Left lung (tissue), 14 donors: ENCODE measurements at places on chromosomes 3 and 15. TPM values are rescaled to one million over a fixed set of nuclear protein-coding genes. Genes with fewer than 3 reads are reported as not detected.

UROC1 gene
- polyA plus RNA-seq, result 0.13 TPM

CCR8 gene
- not detected for polyA plus RNA-seq

MAP1A gene
- 9.0 TPM for polyA plus RNA-seq

PLXNB1 gene
- polyA plus RNA-seq, result 117 TPM

SEMA7A gene
- polyA plus RNA-seq, result 6.6 TPM

CDC25A gene
- polyA plus RNA-seq, result 7.2 TPM

PSMD6 gene
- polyA plus RNA-seq, result 91.8 TPM

AQP9 gene
- 0.06 TPM for polyA plus RNA-seq

C3orf33 gene
- polyA plus RNA-seq, result 8.1 TPM

MKRN2OS gene
- polyA plus RNA-seq, result 1.3 TPM

TNFAIP8L3 gene
- polyA plus RNA-seq, result 4.2 TPM

CCDC80 gene
- 113 TPM for polyA plus RNA-seq

TKT gene
- polyA plus RNA-seq, result 227 TPM

CCR9 gene
- not detected for polyA plus RNA-seq

TFRC gene
- 47.1 TPM for polyA plus RNA-seq

ZNF717 gene
- 17.7 TPM for polyA plus RNA-seq

CYP1A1 gene
- polyA plus RNA-seq, result 0.54 TPM

LYZL4 gene
- not detected for polyA plus RNA-seq

ZNF80 gene
- polyA plus RNA-seq, result 0.14 TPM

GREM1 gene
- polyA plus RNA-seq, result 0.10 TPM

FAM81A gene
- polyA plus RNA-seq, result 5.0 TPM

ALS2CL gene
- 10.6 TPM for polyA plus RNA-seq

SLC22A14 gene
- 0.13 TPM for polyA plus RNA-seq

CPLX3 gene
- not detected for polyA plus RNA-seq

CLEC3B gene
- polyA plus RNA-seq, result 105 TPM

ALDH1L1 gene
- 0.52 TPM for polyA plus RNA-seq

ADAMTS17 gene
- 2.6 TPM for polyA plus RNA-seq

EPHA6 gene
- polyA plus RNA-seq, result 0.55 TPM

PTPN9 gene
- 50.4 TPM for polyA plus RNA-seq

MYEF2 gene
- 45.9 TPM for polyA plus RNA-seq

CHRNB4 gene
- polyA plus RNA-seq, result 0.24 TPM

MUC4 gene
- 0.91 TPM for polyA plus RNA-seq

CADM2 gene
- polyA plus RNA-seq, result 0.30 TPM

DHFR2 gene
- polyA plus RNA-seq, result 10.0 TPM

BFSP2 gene
- polyA plus RNA-seq, result not detected

ARID3B gene
- 11.4 TPM for polyA plus RNA-seq

GOLGA6L10 gene
- polyA plus RNA-seq, result 4.6 TPM

STRA6 gene
- polyA plus RNA-seq, result 6.8 TPM

CFAP92 gene
- polyA plus RNA-seq, result 3.0 TPM

HYKK gene
- 4.2 TPM for polyA plus RNA-seq

SOX2 gene
- 14.4 TPM for polyA plus RNA-seq

ZIC4 gene
- not detected for polyA plus RNA-seq

CSPG4 gene
- polyA plus RNA-seq, result 36.1 TPM

VIPR1 gene
- 12.1 TPM for polyA plus RNA-seq

GNAT1 gene
- not detected for polyA plus RNA-seq

TJP1 gene
- polyA plus RNA-seq, result 114 TPM

RBM6 gene
- 142 TPM for polyA plus RNA-seq

EXD1 gene
- polyA plus RNA-seq, result not detected

ARHGAP31 gene
- polyA plus RNA-seq, result 42.7 TPM

ST3GAL6 gene
- polyA plus RNA-seq, result 23.0 TPM

WDR93 gene
- 1.8 TPM for polyA plus RNA-seq
